ENCODE measurements at places on chromosomes 1 and 21.

- no peak for DNase-seq
Measured at GRCh38 chr1:17134034-17134433, 14.8 kb upstream of the PADI2 start.

GRCh38 chr1:31714442-31715086 lies 10.7 kb upstream of the COL16A1 start:
- DNase-seq = peak; percentile 61

GRCh38 chr1:22793647-22794046 lies 83.0 kb downstream of the EPHB2 start:
- no peak for DNase-seq

DNA sequence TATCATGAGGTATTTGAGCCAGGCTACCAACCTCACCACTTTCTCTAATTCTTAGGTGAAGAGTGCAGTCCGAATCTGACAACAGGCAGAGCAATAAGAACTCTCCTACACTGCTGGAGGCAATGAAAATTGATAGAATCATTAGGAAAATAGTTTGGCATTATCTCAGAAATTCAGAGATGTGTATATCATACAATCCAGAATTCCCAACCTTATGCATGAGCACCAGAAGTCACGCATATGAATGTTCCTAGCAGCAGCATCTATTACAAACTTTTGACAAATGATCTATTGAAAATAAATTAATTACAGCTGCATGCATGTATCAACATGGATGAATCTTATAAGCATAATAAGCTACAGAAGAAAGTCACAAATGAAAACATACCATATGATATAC lies 176.9 kb upstream of the CAMK1G start:
- no peak for DNase-seq

GRCh38 chr21:45299026-45299863 lies 11.6 kb upstream of the POFUT2 start:
- no peak for DNase-seq

GRCh38 chr1:76084029-76084627 lies 9.6 kb downstream of the ST6GALNAC3 start:
- no peak for DNase-seq

DNA sequence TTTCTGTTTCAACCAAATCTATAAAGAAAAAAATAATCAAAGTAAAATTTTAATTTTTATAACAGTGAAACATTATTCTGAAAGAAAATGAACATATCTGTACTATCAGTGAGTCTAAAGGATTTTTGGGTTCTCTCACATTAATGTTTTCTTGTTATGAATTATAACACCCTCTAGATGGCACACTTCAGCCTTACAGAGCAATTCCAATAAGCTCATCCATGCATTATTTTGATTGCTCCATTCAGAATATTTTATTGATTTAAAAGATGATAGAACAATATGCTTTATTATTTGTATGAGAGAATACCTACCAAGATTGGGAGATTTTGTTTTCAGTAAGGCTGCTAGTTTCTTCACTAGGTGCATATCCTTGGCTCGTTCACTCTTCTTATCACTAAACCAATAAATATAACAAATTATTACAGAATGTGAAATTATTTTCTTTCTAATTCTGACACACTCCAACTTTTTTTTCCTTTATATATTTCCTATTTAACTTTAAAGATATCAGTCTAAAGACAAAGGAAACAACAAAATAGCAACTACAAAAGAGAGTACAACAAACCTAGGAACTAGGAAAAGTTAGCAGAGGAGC lies 82.4 kb downstream of the RAB3GAP2 start:
- no peak for DNase-seq

- DNase-seq = no peak
Measured at GRCh38 chr1:72006092-72006491, 276.2 kb downstream of the NEGR1 start.

- no peak for DNase-seq
Measured at GRCh38 chr1:116949213-116949985, 39.7 kb downstream of the PTGFRN start.

- no peak for DNase-seq
Measured at GRCh38 chr1:22751124-22751531, 40.5 kb downstream of the EPHB2 start.

DNA sequence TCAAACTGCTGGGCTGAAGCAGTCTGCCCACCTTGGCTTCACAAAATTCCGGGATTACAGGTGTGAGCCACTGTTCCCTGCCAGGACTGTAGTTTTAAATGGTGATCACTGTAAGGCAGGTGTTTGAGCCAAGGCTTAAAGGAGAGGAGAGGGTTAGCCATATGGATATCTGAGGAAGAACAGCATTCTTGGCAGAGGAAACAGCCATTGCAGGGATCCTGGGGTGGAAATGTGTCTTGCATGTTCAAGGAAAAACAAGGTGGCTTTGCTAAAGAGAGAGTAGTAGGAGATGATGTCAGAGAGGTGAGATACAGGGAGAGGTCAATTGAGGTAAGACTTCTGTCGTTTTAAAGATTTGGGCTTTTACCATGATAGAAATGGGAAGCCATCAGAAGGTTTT lies 73.5 kb downstream of the ATF6 start:
- DNase-seq = no peak

DNA sequence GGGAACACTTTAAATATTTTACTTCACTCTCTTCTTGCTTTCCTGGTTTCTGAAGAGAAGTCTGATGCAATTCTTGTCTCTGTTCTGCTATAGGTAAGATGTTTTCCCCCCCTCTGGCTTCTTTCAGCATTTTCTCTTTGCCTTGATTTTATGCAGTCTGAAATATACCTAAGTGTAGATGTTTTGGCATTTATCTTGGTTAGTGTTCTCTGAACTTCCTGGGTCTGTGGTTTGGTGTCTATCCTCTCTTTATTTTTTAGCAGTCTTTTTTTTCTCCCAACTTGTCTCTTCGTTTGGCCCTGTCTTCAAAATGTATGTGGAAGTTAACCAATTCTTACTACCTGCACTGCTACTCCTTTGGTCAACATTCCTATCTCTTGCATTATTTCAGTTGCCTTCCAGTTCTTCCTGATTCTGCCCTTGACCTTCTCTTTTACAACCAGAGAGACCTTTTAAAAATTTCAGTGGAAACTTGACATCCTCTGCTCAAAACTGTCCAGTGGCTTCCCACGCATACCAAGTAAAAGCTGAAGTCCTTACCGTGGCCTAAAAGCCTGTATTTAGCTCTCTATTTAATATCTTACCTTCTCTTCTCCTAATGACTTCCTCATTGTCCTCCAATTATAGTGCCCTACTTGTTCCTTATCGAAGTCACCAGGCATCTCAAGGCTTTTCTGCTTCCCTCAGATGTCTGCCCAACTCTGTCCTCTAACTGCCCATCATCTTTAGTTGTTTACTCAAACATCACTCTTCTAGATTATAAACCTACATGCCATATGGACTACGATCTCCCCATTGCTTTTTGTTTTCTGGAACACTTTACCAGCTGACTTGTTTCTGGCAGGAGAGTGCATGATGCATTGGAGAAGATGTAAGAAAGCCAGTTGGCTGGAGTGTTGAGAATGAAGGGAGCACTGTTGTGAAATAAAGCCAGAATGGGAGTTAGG lies 40.9 kb downstream of the RAP1A start:
- no peak for DNase-seq

GRCh38 chr1:18924221-18924691 lies 21.9 kb upstream of the ALDH4A1 start:
- DNase-seq = no peak

DNA sequence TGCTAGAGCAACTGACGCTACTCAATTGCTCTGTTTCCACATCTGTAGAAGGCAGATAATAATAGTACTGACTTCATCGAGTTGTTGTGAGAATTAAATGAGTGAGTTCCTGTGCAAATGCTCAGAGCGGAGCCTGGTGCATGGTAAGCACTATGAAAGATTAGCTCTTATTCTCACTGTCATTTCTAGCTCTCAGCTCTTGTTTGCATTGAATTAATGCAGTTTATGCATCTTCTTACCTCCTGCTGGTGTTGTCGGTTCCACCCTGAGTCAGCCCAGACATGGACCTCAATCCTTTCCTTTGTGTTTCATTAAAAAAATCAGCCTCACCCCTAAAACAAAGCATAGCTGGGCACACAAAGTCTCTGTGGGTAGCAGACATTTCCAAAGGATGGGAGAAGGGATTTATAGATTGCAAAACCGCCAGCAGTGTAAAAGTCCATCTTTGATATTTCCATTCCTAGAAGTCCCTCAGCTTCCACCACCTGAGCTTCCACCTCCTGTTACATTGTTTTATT lies 254.4 kb upstream of the CSF3R start:
- no peak for DNase-seq

GRCh38 chr1:90347366-90347765 lies 352.5 kb downstream of the ZNF326 start:
- DNase-seq = no peak

GRCh38 chr1:116478621-116479020 lies 92.2 kb downstream of the CD58 start:
- DNase-seq = no peak

Measured in CD4-positive, alpha-beta T cell (primary cell).